ENCODE measurements at places on chromosomes 12 and 14.

- no peak for DNase-seq
Observed at GRCh38 chr14:37083599-37083998, 88.8 kb downstream of the SLC25A21 start.

GRCh38 chr12:1525858-1526257 is 68.5 kb downstream of the FBXL14 start:
- DNase-seq: no peak

DNA sequence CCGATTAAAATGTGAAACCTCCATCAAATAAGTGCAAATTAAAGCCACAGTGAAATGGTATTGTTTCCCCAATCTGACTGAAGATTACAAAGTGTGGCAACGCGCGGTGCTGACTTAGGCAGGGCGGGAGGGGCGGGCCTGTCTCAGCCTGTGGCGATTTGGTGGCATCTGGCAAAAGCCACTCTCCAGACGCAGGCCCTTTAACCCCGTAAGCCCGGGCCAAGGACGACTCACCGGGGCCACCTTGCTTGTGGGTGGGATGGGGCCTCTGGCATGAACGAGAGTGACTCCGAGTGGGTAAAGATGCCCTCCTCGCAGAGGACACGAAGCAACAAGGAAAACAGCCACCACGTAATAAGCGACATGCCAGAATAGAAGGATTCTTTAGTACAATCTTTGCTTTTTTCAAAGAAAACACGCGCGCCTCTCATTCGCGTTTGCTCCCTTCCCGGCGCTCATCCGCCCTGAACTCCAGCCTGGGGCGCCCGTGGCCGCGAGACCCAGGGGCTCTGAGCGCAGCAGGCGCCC is 815 bp downstream of the DEGS2 start:
- DNase-seq: no peak

DNA sequence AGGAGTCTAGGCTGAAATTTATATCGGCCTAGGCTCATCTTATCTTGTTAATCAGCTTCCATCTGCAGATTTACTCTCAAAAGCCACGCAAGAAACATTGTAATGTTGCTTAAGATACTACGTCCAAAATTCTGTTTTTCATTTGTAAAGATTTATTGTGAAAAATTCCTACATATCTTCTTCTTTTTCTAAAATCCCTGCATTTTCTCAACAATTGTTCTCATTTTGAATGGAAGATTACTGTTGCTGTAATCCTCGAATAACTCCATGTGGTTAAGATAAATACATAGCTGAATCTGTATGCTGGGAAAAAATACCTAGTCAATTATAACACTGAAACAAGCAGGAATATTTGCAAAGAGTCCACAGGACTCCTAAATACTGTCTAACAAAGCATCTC is 15.6 kb downstream of the INSM2 start:
- DNase-seq: no peak

DNA sequence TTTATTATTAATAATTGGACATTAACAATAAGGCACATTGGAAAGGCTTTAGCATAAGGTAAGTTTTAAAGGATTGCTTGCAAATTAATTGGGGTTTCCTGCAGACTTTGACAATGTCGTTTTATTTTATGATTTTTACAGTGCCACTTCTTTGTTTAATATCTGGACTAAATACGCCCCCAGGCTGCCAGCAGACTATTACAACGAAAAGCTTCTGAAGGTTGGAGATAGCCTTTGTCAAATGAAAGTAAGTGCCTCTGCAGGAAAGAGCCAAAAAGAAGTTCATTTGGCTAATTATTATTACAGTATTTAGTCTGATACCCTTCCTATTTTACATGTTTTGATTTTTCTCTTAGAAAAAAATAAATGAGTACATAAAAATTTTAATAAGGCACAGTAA is 11.3 kb downstream of the CFAP54 start:
- DNase-seq: no peak

DNA sequence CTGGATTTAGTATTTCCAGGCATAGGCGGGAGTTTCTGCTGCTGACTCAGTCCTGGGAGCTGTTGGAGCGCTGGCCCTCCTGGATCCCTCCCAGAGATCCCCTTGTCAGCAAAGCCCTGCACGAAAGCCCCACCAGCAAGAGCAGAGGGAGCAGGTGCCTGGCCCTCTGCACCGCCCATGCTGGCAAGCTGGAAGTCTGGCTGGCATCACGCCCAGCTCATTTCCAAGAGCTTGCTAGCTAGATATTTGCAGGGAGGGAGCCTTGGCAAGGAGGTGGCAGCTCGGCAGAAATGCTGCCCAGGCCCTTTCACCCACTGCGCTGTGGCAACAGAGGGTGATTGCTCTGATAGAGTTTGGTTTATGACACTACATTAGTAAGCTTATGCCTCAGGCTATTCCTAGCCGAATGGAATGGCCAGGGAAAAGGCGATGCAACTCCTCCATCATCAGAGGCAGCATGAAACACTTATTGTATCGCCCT is 193.9 kb downstream of the EMP1 start:
- no peak for DNase-seq

GRCh38 chr14:101009531-101009930 is 106.0 kb upstream of the RTL1 start:
- DNase-seq: no peak

- DNase-seq: no peak
Observed at GRCh38 chr12:106753526-106753925, 21.0 kb upstream of the RIC8B start.

GRCh38 chr12:100666588-100666987 is 93.1 kb downstream of the GAS2L3 start:
- no peak for DNase-seq

GRCh38 chr12:129127211-129127610 is 273.9 kb downstream of the GLT1D1 start:
- DNase-seq: no peak

- no peak for DNase-seq
Observed at GRCh38 chr14:67524634-67524963, 8.5 kb upstream of the PLEKHH1 start.

- DNase-seq: no peak
Observed at GRCh38 chr12:130632642-130633041, 83.5 kb downstream of the RIMBP2 start.

DNA sequence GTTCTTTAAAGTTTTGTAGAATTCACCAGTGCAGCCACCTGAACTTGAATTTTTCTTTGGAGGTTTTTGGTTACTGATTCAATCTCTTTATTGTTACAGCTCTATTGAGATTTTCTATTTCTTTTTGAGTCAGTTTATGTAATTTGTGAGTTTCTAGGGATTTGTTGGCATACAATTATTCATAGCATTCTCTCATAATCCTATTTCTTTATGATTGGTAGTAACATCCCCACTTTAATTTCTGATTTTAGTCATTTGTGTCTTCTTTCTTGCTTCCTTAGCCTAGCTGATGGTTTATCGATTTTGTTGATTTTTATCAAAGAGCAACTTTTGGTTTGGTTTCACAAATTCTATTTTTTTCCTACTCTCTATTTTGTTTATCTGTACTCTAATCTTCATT is 17.9 kb upstream of the BBS10 start:
- DNase-seq: no peak

DNA sequence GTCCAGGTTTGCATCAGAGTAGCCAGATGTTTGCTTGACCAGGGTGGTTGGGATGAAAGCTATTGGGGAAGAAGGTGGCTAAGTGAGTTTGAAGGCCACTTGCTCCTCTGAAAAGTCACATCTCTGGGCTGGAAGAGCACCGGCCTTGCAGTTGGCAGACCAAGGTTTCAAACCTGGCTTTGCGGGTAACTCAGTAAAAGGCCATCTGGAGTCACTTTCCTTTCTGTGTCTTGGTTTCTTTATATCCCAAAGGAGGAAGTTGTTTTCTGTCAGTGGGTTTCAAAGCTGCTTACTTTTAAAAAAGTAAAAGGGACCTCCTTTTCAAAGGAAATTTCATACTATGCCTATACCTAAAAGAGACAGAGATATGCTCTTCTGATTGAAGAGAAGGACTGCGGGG is 26.2 kb upstream of the CMA1 start:
- DNase-seq: no peak

DNA sequence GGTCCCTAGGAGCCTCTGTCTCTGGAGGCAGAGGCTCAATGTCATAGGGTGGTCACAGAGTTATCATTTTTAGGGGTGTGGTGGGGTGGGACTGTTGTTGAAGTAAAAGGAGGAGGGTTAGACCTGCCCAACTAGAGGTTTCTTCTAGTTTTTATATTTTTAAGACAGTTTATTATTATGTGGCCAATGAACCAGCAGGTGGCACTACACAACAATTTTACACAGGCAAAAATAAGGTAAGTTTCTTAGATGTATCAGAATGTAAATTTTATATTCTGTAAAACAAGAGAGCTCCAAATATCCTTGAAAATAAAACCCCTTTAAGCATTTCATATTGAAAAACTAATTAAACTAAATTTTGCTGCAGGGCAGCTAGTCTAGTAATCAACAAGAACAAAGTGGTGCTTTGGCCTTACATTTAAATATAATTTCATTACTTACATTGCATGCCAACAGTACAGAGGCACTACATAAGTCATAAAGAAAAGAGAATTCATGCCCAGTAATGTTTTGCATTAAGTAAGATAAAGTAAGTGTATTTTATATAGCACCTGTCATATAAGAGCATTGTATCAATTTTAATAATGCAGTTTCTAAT is 22.2 kb upstream of the OVCH1 start:
- no peak for DNase-seq

DNA sequence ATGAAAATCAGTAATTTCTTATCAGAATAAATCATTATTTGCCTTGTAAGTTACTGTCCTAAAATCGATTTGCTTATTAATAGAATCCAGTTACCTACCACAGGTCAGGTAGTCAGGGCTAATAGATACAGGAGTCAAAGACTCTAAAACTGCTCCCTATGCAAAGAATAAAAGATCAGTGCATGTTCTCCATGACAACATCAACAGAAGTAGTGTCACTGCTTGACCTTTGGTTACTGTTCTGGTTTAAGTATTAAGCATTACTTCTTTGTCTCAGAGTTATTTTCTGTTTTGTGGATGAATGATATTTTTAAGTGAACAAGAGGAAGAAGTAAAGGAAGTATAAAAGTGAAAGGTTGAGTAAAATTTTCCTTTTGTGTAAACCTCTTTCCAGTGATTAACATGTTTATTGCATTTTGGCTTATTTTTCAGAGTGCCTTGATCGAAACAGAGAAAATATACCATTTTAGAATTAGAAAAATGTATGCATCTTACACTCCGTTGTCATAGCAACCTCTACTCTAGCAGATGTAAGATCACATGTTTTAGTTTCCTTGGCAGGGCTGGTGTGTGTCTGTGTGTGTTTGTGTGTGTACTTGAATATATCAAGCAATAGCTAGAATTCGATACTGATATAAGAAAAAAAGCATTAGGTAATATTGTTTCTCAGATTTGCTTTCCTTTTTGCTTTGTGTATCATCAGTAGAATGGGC is 44.7 kb downstream of the ABCD2 start:
- DNase-seq: no peak

DNA sequence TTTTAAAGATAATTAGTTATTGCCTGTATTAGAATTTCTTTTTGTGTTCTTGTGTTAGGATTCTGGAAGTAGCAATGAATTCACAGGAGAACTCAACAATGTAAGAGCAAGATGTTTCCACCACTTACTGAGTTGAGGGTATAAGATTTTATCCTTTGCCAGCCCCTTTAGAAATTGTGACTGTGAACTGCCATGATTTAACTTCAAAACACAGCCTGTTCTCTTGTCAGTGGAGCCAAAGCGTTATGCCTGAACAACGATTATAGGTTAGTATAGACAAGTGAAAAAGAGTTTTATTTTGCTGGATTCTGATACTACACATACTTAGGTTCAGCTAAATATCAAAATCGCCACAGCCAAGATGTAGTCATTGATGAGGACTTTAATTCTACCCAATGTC is 101.6 kb downstream of the CRADD start:
- DNase-seq: no peak
